Right atrium auricular region (tissue), 2 donors: ENCODE measurements at places on chromosomes 13 and 19. TPM values are rescaled to one million over a fixed set of nuclear protein-coding genes. Genes with fewer than 3 reads are reported as not detected.

DNA sequence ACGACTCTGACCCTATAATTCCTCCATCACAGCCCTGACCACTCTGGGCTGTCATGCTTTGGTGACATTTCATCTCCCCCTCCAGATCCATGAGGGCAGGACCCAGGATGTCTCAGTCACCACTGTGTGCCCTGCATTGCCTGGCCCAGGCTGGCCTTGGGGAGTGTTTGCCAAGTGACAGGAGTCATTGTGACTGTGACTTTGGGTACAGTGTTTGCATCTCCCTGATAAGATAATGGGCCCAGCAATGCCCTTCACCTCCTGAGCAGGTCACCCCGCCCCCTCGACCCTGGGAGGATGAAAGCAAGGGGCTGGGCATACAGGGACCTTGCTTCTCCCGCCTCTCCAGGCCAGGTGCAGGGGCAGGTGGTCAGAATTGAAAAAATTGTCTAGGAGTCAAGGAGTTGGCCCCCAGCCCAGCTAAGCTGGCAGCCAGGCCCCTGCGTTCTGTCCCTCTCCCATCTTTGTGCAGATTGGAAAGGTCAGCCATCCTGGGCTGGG, 5.9 kb upstream of the ATP4A start:
- no peaks in the 10 kb centered on the region for H3K27me3 ChIP-seq
- H3K4me1 ChIP-seq, result no peaks in the 10 kb centered on the region
- no peak for DNase-seq

DNA sequence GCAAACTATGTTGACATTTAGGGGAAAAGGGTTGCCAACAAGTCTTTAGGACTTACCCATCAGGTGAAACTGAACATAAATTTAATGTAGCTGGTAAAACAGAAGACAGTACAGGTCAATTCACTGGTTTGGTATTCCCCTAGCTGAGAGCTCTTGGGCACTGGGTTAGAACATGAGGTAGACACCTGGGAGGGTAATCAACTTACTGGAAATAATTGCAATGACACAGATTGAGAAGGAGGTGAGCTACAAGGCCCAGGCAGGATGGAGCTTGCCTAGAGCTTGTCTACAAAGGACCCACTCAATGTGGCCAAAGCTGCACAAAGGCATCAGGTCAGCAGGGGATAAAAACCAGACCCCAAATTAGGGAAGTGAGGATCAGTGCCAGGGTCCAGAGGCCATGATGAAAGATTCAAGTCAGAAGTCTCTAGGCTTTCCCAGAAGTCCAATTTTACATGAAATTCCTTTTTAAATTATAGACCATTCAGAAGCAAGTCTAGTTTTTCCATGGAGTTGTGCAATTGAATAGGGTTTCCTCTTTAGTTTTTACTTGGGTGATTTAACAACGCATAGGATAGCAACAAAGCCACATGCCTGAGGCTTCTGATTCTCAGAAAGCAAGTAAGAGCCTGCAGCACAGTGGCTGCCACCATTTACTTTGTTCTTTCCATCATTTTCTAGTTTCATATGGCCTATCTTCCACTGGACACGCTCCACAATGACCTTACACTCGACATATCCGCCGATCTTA, 194.0 kb downstream of the NDFIP2 start:
- no peak for DNase-seq
- H3K4me3 ChIP-seq, result no peak overlapping the region
- H3K4me1 ChIP-seq, result peaks cover 14% of the 10 kb centered on the region
- H3K36me3 ChIP-seq, result no peaks in the 10 kb centered on the region
- H3K27ac ChIP-seq, result peak overlapping the region; percentile 71

DNA sequence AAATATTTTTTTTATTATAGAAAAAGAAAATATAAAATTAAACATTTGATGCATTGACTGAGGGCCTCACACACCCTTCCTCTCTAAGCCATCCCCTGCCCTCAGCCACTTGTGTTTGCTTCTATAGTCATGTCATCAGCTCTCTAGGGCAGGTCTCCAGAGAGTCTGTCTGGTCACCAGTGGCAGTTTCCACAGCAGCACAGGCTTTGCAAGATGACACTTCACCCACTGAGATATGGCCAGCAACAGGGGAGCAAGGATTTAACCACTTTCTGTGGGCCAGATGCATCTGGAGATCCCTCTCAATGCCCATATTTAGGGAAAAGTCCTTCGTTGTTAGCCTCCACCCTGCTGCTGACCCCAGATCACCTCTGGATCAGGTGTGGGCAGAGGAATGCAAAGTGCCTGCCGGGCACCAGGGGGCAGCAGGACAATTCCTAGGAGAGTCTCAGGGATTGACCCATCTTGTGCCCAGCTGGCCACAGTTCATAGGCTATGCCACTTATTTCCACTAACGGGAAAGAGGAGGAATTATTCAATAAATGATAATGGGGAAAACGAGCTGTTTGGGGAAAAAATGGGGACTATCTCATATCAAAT, 4.8 kb downstream of the ABCC4 start:
- DNase-seq, result no peak
- no peak overlapping the region for H3K4me3 ChIP-seq
- H3K36me3 ChIP-seq, result no peaks in the 10 kb centered on the region
- H3K4me1 ChIP-seq, result no peaks in the 10 kb centered on the region
- H3K27me3 ChIP-seq, result no peaks in the 10 kb centered on the region
- no peak overlapping the region for H3K27ac ChIP-seq

DNA sequence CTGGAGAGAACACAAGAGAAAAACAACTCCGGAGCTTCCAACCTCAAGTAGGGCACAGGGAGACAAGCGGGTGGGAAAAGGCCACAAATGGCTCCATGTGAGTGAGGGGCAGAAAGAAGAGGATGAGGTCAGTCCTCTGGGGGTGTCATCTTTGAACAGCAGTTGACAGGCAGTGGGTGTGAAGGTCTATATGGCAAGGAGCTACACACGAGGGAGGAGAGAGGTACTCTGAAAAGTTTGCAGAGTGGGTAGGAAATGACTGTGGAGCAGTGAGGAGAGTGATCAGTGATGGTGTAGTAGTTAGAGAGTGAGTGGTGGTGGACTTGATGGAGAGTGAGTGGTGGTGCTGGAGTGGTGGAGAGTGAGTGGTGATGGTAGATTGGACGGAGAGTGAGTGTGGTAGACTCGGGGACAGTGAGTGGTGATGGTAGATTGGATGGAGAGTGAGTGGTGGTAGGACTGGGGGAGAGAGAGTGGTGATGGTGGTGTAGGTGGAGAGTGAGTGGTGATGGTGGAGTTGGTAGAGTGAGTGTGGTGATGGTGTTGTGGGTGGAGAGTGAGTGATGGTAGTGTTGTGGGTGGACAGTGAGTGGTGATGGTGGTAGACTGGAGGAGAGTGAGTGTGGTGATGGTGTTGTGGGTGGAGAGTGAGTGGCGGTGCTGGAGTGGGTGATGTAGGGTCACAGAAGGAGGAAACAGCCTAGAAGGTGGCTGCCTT, 4.0 kb downstream of the TFDP1 start:
- H3K36me3 ChIP-seq, result peaks cover 8% of the 10 kb centered on the region
- no peak overlapping the region for H3K4me3 ChIP-seq
- H3K4me1 ChIP-seq, result no peaks in the 10 kb centered on the region
- DNase-seq, result peak; percentile 46
- H3K27me3 ChIP-seq, result no peaks in the 10 kb centered on the region

DNA sequence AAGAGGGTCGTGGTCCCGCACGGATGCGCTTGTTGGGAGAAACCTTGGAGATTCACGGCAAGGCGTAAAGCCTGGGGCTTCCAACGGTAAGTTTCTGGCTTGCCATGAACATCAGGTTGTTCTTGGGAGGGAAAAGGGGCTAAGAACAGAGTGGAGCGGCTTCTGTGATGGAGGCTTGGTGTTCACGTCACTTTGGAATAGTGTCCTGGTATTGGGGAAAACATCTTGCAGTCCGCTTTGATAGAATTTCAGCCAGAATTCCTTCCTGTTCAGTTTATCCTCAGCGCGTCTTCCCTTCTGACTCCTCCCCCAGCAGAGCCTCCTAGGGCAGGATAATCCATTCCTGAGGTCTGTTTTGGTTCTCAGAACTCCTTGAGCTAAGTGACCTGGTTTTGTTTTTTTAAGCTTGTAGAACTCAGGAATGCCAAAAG, 2.0 kb downstream of the KCTD15 start:
- H3K36me3 ChIP-seq, result no peaks in the 10 kb centered on the region
- H3K27me3 ChIP-seq, result no peaks in the 10 kb centered on the region
- H3K4me1 ChIP-seq, result no peaks in the 10 kb centered on the region
- no peak for DNase-seq
- peak overlapping the region; percentile 77 for H3K4me3 ChIP-seq
- peak overlapping the region; percentile 90 for H3K27ac ChIP-seq

DNA sequence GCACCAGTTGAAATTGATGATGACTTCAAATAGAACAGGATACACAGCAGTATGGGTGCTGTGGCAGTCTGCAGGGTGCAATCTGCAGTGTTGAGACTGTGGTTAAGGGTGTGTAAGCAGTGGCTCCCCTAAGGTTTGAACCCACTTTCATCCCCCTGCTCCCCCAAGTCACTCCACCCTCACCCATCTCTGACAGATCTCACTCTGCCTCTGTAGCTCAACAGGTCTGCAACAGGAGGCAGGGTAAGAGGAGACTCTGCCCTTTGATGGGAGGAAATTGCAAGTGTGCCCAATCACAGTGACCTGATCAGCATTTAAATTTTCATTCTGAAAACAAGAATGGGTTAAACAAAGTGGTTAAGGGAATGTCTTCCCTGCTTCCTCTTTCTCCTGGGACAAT, 92.4 kb downstream of the DCT start:
- no peaks in the 10 kb centered on the region for H3K36me3 ChIP-seq
- H3K27ac ChIP-seq, result no peak overlapping the region
- DNase-seq, result no peak
- no peaks in the 10 kb centered on the region for H3K27me3 ChIP-seq
- H3K4me3 ChIP-seq, result no peak overlapping the region
- no peaks in the 10 kb centered on the region for H3K4me1 ChIP-seq

DNA sequence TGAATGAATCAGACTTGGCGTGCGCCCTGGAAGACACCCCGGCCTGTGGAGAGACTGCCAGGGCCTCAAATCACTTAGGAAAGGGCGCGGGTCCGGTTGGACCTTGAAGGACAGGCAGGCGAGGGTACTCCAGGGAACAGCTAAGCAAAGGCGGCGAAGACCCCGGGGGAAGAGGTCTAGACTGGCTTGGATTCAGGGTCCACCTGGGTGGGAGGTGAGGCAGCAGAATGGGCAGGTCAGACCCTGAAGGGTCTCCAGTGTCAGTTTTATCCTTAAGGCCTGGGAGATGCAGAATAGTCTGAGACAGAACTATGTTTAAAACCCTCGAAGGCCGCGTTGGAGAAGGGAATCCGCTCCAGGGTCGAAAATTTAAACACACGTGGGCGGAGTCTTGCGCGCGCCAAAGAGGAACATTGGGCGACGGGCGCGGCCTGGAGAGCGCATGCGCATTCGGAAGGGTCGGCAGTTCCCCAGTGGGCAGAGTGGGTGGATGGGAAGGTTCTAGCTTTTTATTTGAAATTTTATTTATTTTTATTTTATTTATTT, 567 bp upstream of the SMG9 start:
- peaks cover 31% of the 10 kb centered on the region for H3K4me1 ChIP-seq
- DNase-seq, result peak; percentile 79
- H3K27ac ChIP-seq, result peak overlapping the region; percentile 99
- H3K36me3 ChIP-seq, result peaks cover 4% of the 10 kb centered on the region
- H3K27me3 ChIP-seq, result no peaks in the 10 kb centered on the region
- H3K4me3 ChIP-seq, result peak overlapping the region; percentile 75

DNA sequence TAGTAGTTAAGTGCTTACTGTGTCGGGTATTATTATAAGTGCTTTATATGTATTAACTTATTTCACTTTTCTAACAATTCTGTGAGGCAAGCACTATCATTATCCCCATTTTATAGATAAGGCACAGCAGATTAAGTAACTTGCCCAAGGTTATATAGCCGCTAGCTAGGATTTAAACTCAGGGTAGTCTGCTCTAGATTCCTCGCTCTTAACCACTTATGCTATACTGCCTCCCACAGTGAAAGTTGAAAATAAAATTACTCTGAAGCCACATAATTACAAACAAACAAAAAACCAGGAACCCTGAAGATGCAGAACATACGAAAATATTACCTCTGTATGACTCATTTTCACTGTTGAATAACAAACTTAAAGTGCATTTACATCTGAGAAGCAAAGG, 3.9 kb downstream of the TEX30 start:
- peaks cover 11% of the 10 kb centered on the region for H3K4me1 ChIP-seq
- no peak overlapping the region for H3K4me3 ChIP-seq
- no peak overlapping the region for H3K27ac ChIP-seq
- no peaks in the 10 kb centered on the region for H3K36me3 ChIP-seq
- H3K27me3 ChIP-seq, result no peaks in the 10 kb centered on the region
- DNase-seq, result no peak

DNA sequence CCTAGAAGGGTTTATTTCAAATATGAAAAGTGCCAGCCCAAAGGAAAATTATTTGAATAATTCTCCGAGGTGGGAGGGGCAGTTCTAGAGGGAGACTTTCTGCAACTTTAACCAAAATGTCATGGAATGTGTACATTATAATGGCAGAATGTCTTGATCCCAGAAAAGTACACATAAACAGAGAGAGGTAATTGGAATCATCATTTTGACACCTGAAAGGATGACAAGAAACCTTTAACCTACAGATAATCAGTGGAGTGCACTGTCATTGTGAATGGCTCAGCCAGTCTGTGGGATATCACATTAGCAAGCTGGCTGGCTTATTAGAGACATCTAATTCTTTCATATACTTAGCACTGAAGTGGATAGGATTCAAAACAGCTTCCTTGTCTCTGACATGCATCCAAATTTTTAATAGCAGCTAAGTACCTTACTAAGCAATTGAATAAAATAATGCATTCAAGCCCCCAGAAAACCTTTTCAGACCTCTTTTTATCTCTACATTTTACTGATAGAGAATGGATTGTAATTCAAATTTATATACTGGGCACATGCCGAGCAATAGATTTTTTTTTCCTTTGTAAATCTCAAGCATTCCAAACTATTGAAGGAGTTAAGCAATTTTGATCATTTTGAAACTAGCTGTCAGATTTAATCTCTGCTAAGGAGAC, 468.6 kb downstream of the COG6 start:
- no peak for DNase-seq
- H3K4me3 ChIP-seq, result no peak overlapping the region
- no peaks in the 10 kb centered on the region for H3K27me3 ChIP-seq
- no peak overlapping the region for H3K27ac ChIP-seq
- no peaks in the 10 kb centered on the region for H3K36me3 ChIP-seq

GRCh38 chr13:39038569-39039030, 344 bp downstream of the NHLRC3 start:
- no peaks in the 10 kb centered on the region for H3K27me3 ChIP-seq
- no peaks in the 10 kb centered on the region for H3K4me1 ChIP-seq
- H3K36me3 ChIP-seq, result no peaks in the 10 kb centered on the region

DNA sequence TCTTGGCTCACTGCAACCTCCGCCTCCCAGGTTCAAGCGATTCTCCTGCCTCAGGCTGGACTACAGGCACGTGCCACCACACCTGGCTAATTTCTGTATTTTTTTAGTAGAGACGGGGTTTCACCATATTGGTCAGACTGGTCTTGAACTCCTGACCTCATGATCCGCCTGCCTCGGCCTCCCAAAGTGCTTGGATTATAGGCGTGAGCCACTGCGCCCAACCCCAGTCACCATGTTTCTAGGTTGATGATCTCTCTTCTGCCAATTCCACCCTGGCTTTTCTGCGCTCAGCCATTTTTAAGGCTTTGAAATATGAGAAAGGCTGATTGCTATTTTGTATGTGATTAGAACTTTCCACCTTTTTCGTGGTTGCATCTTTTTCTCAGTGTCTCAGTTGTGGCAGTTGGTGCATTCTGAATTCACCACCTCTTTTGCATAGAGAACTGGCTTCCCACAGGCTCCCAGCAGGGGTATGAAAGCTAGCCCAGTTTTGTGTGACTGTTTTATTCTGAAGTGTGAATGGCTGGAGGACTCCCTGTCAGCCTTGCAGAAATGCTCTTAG, 15.5 kb downstream of the CEACAM1 start:
- no peaks in the 10 kb centered on the region for H3K4me1 ChIP-seq
- no peaks in the 10 kb centered on the region for H3K36me3 ChIP-seq
- no peak overlapping the region for H3K27ac ChIP-seq
- no peak for DNase-seq

FUT2 gene
- total RNA-seq, result not detected

HCST gene
- total RNA-seq, result 3.3 TPM

AZU1 gene
- total RNA-seq, result not detected

BICRA gene
- total RNA-seq, result 7.0 TPM

TMEM255B gene
- total RNA-seq, result 5.2 TPM

MICOS13 gene
- total RNA-seq, result 98.8 TPM
